Suppressor macrophage treated with lipopolysaccharide for 1 hour (primary cell): ENCODE measurements at places on chromosomes 6 and 20.

GRCh38 chr6:72322771-72323170 is 299.1 kb upstream of the KCNQ5 start:
- DNase-seq = no peak

- DNase-seq = peak; percentile 84
Measured at GRCh38 chr6:15443119-15443830, 197.4 kb downstream of the JARID2 start.

- no peak for DNase-seq
Measured at GRCh38 chr6:168149015-168149414, 70.0 kb upstream of the FRMD1 start.

- DNase-seq = no peak
Measured at GRCh38 chr6:6317386-6317785, 3.1 kb downstream of the F13A1 start.

DNA sequence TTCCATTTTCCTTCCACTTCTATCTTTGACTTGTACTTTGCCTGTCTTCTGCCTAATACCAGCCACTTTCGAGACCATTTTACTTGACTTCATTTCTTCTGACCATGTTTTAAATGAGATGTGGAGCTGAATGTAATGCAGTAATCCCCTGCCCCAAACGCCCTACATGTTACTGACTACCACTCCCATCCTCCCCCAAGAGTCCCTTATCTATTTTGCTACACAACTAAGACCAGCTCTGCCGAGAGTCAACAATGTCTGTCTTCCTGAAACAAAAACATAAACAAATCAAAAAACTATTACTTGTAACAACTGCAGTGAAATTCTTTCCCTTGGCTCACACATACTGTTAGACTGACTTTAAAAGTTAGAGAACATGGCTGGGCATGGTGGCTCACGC is 27.1 kb upstream of the KIAA1586 start:
- DNase-seq = no peak

GRCh38 chr6:46014046-46014445 is 1.6 kb downstream of the CLIC5 start:
- no peak for DNase-seq
